ENCODE measurements at places on chromosomes 13 and 19.
A peak's percentile ranks its signal among the peaks of the same experiment; 100 is the strongest.

- peak; percentile 48 for DNase-seq
These were observed 676.7 kb upstream of the SPRY2 start for GRCh38 chr13:81017513-81018152.

DNA sequence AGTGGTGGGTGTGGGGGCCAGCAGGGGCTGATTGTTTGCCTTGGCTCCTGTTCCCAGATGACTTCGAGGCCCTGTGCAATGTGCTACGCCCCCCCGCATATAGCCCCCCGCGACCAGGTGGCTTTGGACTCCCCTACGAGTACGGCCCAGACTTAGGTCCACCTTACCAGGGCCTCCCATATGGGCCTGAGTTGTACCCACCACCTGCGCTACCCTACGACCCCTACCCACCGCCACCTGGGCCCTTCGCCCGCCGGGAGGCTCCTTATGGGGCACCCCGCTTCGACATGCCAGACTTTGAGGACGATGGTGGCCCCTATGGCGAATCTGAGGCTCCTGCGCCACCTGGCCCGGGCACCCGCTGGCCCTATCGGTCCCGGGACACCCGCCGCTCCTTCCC, 25.7 kb downstream of the LTBP4 start:
- no peak for DNase-seq

DNA sequence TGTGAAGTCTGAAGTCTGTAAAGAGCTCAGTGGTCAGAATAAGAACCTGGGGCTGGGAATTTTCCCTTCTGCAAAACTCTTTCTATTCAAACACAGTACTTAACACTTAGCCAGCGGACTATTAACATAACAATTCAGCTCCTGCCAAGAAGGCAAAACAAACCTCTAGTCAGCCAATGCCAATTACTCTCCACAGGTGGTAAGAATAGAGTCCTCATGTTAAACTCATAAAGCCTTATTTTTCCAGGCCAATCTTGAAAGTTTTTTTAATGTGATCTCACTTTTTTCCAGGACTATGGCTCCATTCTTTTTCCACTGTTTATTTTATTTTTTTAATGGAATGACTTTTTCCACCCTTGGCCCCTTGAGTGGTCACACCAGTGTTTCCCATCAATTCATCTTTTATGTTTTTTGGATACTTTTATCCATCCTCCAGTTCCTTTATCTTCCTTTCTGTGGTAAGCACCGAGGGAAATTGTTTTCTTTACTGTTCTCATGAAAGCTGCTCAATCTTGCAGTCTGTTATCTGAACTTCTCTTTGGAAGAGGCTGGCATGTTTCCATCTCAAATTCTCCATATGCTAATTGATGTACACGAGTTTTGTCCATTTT, 217.3 kb downstream of the LHFPL6 start:
- no peak for DNase-seq

- no peak for DNase-seq
These were observed 279.8 kb downstream of the DACH1 start for GRCh38 chr13:71587193-71587592.

GRCh38 chr13:110676595-110677587, 29.0 kb downstream of the CARS2 start:
- no peak for DNase-seq

DNA sequence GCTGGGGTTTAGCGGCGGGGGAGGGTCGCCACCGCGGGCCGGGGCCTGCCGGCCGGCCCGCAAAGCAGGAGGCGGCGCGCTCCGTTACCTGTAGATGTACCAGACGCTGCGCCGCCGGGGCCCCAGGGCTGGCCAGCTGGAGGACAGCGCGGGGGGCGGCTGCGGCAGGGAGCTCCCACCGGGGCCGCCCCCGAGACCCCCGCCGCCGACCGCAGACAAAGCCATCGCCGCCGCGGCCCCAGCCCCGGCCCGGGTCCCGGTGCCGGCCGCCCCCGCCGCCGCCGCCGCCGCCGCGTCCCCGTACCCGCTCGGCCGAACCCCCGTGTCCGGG, 24.8 kb downstream of the SHANK1 start:
- no peak for DNase-seq

DNA sequence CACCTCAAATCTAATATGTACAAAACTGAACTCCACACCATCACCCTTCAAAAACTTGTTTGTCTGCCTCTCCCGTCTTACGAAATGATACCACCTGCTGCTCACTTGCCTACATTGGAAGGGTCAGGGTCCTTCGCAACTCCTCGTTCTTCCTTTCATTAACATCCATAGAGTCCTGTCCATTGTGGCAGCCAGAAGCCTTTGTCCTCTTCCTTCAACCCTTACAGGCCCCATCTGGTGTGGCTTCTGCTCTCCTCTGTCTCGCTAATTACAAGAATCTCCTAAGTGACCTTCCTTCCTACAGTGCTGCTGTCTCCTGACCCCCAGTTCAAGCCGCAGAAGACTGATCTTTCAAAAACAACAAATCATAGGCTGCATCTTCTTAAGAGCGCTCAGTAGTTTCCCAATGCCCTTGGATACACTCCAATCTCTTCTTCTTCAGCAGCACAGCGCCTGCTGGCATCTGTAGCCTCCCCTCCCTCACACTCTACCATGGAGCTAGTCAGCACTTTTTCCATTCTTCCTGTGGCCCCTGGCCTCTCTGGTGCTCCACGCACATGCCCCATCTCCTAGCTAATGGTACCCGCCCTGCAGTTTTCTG, 382.7 kb downstream of the LIG4 start:
- DNase-seq = no peak

DNA sequence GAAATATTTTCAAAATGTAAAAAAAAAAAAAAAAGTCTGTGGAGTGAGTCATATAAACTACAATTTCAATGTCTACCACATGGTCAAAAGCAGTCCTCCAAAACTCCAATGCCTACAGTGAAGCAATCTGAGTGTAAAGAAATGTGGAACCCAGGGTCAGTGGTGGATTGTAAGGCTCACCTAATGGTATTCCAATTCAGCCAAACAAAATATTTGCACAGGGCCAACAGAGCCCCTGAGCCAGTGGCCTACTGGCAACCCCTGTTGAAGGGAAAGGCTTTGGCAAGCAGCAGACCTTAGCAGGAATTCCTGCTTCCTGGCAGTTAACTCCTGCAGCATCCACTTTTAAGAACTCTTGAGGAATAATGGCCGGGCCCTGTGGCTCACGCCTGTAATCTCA, 3.4 kb downstream of the DNMT1 start:
- no peak for DNase-seq

- DNase-seq = peak; percentile 90
These were observed 4.7 kb upstream of the FLT1 start for GRCh38 chr13:28499609-28500008.

- no peak for DNase-seq
These were observed 29.9 kb upstream of the IRS2 start for GRCh38 chr13:109816112-109816807.

- no peak for DNase-seq
These were observed 680 bp downstream of the LIG4 start for GRCh38 chr13:108214441-108215271.

GRCh38 chr19:3975144-3975543, 4.2 kb upstream of the DAPK3 start:
- DNase-seq = no peak

DNA sequence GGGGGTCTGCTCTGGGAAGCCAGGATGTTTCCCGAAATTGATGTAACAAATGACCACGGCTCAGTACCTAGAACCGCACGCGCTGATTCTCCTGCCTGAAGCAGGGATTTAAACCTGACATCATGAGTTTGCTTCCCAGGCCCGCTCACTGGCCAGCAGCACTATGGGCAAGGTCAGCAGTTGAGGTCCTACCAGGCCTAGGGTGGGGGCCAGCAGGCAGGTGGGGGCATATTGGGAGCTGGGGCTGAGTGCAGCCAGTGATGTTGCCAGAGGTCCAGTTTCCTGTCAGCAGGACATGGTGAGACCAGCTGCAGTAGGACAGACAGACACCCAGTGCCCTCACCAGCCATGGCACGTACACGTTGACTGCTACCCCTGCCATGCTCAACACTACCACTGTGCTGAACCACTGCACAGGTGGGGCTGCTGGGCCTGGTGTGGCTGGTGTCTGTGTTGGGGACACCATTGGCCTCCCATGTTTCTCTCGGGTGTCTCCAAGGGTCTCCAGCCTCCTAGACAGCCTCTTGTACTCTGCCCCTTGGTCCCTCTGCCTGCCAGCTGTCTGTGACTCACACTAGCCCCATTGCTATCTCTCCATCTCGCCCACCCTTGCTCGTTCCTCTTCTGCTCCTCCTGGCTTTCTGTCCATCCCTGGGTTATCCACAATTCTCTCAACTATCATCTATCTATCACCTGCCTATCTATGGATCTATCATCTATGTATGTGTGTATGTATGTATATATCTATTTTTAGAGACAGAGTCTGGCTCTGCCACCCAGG, 1.1 kb upstream of the C19orf85 start:
- DNase-seq = no peak

GRCh38 chr13:38176664-38177063, 173.0 kb upstream of the UFM1 start:
- no peak for DNase-seq

- no peak for DNase-seq
These were observed at the start of gene KCTD15 for GRCh38 chr19:33796164-33796875. TSS of gene KCTD15 (plus strand) at chr19:33796870. CDS start at chr19:33800455, 3,585 bp downstream.

- DNase-seq = no peak
These were observed 197.0 kb downstream of the COL4A1 start for GRCh38 chr13:110109910-110110309.

- no peak for DNase-seq
These were observed 9.9 kb downstream of the DNM2 start for GRCh38 chr19:10727685-10728201.

- no peak for DNase-seq
These were observed 7.7 kb upstream of the ONECUT3 start for GRCh38 chr19:1745589-1746031.

- no peak for DNase-seq
These were observed 107.6 kb downstream of the SOX1 start for GRCh38 chr13:112174476-112175110.

GRCh38 chr13:49499889-49500660, 4.3 kb downstream of the PHF11 start:
- DNase-seq = peak; percentile 62

DNA sequence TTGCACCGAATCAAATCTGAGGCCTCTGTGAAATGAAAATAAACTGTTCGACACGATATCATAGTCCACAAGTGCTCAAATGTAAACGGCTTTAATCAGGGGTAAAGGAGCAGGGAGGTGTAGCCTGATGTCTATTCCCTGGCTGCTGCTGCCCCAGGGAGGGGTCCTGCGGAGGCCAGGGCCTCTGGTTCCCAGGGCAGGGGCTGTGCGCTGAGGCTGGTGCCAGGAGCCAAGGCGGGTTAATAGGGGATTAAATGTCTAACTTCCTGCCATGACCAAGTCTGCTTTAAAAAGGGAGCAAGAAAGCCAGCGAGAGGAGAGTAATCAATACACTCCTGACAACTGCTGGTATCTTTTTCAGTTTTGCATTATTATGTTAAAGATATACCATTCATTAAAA, 59.4 kb downstream of the ZNF536 start:
- no peak for DNase-seq

DNA sequence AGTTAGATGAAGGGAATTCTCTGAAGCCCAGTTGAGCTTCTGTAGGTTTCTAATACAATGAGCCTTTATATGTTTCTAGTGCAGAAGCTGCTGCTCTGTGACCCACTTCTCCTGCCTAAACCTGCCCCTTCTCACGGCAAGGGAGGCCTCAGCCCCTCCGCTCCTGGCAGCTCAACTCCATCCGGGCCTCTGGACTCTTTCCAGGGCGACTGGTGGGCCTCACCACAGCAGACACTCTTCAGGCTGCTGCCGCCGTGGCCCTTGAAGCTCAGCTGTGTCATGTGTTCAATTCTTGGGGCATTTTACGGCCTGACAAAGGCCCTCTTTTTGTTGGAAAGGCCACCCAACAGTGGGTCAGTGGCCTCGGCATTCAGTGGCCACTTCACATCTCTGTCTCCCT, 10.0 kb upstream of the C19orf33 start:
- DNase-seq = peak; percentile 59

GRCh38 chr13:54750521-54750920, 1721.9 kb downstream of the OLFM4 start:
- DNase-seq = no peak

DNA sequence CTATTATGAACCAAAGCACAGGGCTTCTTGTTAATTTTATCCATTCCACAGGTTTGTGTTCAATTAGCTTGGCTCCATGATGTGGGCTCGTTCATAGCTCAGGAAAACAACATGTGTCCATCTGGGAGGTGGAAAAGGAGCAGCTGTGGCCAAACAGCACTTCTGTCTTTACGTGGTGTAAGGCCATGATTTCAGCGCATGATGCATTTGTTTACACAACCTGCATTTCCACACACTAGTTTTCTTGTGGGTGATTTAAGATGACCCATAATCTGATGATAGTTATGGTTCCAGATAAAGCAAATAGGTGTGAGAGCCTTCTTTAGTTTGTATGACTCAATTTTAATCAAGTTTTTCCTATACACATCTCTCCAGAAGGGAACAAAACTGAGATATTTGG, 101.7 kb downstream of the TNFRSF19 start:
- DNase-seq = no peak

DNA sequence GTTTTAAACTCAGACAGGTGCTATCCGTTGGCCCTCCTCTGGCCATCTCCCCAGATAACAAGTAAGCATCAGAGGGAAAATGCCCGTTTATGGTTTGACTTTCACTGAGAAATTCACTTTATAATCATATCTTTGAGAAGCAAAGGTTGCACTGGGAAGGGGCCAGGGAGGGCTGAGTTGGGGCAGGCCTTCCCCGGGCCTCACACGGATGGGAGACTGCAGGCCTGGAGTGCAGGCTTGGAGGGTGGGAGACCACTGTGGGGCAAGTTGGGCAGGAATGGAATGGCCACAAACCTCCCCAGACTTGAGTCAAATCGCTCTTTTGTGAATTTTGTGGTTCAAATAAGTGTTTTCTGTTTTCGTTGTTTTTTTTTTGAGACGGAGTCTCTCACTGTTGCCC, 451.7 kb downstream of the TSHZ3 start:
- DNase-seq = no peak

All from COLO829 (cell line).